ENCODE measurements at places on chromosomes 13 and 19.

DNA sequence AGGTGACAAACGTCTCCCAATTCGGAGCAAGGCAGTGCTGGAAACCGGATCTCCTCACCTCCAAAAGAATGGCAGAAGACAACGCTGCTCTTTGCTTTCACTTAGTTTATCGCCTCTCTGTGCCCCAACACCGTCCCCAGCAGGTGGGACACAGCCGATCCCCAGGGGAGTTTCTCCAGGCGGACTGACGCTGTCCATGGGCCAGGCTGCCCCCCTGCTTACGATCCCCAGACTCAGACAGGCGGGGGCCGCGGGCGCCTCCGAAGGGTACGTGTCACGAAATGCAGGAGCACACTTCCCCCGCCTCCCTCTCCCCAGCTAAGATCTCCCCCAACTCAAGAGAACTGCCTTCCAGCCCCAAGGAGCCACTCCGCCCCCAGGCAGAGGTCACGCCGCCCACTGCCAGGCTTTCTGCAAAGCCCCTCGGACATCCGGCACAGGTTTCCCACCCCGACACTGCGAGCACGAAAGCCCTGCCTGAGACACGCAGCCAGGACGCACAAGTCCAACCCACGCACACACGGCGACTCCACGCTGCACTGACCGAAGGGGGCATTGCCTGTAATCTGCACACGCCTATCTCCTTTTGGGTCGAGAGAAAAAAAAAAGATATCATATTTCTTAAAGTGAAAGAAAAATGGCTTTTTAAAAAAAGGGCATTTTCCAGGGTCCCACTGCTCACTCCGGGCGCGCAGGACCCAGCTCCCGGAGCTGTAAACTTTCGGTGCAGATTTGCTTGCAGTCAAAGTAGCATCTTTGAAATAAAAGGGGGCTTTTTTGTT, 2.0 kb downstream of the SPRY2 start:
- DNase-seq, result no peak
- no peaks in the 10 kb centered on the region for H3K36me3 ChIP-seq

DNA sequence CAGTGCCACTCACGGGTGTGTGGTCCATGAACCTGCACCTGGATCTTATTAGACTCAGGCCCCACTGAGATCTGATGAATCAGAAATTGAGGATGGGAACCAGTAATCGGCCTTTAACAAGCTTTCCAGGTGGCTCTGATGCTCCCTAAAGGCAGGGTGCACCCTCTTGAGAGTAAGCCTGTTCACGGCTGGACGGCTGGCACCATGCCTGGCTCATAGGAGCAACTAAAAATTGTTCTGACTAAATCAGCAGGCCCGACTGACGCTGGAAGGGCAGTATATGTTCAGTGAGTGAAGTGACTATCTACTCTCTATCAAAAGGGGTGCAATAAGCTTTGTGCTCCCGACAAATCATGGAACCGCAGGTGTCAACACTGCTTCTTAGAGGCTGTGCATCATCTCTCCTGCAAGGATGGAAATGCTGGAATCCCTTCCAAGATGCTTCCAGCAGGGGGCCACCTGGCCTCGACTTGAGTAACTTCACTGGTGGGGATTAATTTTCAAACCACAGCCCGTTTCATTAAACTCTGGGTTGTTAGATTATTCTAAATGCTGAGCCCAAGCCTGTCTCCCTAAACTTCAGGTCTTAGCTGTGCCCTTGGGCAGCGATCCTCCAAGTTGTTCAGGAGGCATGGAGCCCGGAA, 28.4 kb downstream of the TMTC4 start:
- H3K4me1 ChIP-seq, result no peaks in the 10 kb centered on the region
- H3K36me3 ChIP-seq, result peaks cover 26% of the 10 kb centered on the region
- H3K27me3 ChIP-seq, result no peaks in the 10 kb centered on the region
- H3K27ac ChIP-seq, result no peak overlapping the region
- no peak overlapping the region for H3K4me3 ChIP-seq

DNA sequence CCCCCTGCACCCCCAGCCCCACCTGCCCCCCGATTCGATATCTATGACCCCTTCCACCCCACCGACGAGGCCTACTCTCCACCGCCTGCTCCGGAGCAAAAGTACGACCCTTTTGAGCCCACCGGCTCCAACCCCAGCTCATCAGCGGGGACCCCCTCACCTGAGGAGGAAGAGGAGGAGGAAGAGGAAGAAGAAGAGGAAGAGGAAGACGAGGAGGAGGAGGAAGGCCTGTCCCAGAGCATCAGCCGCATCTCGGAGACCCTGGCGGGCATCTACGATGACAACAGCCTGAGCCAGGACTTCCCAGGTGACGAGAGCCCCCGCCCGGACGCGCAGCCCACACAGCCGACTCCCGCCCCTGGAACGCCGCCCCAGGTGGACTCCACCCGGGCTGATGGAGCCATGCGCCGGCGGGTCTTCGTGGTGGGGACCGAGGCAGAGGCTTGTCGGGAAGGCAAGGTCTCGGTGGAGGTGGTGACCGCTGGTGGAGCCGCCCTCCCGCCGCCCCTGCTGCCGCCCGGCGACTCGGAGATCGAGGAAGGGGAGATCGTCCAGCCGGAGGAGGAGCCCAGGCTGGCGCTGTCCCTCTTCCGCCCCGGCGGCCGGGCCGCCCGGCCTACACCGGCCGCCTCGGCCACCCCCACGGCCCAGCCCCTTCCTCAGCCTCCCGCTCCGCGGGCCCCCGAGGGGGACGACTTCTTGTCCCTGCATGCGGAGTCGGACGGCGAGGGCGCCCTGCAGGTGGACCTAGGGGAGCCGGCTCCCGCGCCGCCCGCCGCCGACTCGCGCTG, 9.2 kb downstream of the SCAF1 start:
- H3K27ac ChIP-seq, result no peak overlapping the region
- DNase-seq, result no peak
- H3K27me3 ChIP-seq, result no peaks in the 10 kb centered on the region
- peaks cover 54% of the 10 kb centered on the region for H3K36me3 ChIP-seq
- H3K4me1 ChIP-seq, result no peaks in the 10 kb centered on the region

DNA sequence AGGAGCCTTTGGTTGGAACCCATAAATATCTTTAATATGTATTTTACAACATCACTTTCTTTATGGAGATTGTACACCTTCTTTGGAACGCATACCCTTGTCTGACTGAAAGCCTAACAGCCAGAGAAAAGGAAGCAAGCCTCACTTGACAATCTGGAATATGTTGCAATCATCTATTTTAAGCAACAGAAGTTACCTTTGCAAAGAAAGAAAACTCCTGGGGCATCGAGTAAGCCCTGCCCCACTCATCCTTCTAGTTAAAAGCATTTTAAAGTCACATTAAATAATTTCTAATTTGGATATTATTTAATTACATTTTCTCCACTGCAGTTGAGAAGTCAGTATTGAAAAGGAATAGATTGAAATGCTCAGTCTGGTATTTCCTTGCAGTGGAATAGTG, 542.7 kb downstream of the MYO16 start:
- H3K27me3 ChIP-seq, result no peaks in the 10 kb centered on the region
- DNase-seq, result no peak
- no peak overlapping the region for H3K4me3 ChIP-seq

DNA sequence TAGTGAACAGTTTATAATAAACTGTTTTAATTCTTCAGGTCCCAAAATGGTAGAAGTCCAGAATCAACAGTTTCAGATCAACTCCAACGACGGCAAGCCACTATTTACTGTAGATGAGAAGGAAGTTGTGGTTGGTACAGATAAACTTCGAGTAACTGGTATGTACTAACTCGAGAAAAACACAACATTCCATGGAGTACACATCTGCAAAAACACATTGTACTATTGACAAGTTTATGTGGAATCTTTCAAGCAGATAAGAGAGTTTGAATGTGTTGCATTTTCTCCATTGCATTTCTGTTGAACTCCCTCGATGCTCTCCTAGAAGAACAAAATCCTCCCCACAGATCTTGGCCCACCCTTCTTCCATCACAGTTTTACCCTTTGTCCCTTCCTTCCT, 98.5 kb downstream of the SGCG start:
- no peak overlapping the region for H3K27ac ChIP-seq
- no peaks in the 10 kb centered on the region for H3K36me3 ChIP-seq
- DNase-seq, result no peak

- no peak for DNase-seq
- peaks cover 26% of the 10 kb centered on the region for H3K4me1 ChIP-seq
- H3K27ac ChIP-seq, result peak overlapping the region; percentile 56
- H3K4me3 ChIP-seq, result peak overlapping the region; percentile 64
- H3K27me3 ChIP-seq, result no peaks in the 10 kb centered on the region
- H3K36me3 ChIP-seq, result peaks cover 33% of the 10 kb centered on the region
These were observed 33.4 kb upstream of the GPR183 start for GRCh38 chr13:99340638-99341037.

- no peaks in the 10 kb centered on the region for H3K27me3 ChIP-seq
- no peak overlapping the region for H3K4me3 ChIP-seq
- no peak for DNase-seq
These were observed 4.5 kb downstream of the LACC1 start for GRCh38 chr13:43884222-43884621.

- no peak for DNase-seq
- H3K4me3 ChIP-seq, result no peak overlapping the region
- no peaks in the 10 kb centered on the region for H3K4me1 ChIP-seq
- H3K27me3 ChIP-seq, result peaks cover 3% of the 10 kb centered on the region
- H3K36me3 ChIP-seq, result no peaks in the 10 kb centered on the region
- no peak overlapping the region for H3K27ac ChIP-seq
These were observed 23.1 kb upstream of the COG3 start for GRCh38 chr13:45441633-45442032.

DNA sequence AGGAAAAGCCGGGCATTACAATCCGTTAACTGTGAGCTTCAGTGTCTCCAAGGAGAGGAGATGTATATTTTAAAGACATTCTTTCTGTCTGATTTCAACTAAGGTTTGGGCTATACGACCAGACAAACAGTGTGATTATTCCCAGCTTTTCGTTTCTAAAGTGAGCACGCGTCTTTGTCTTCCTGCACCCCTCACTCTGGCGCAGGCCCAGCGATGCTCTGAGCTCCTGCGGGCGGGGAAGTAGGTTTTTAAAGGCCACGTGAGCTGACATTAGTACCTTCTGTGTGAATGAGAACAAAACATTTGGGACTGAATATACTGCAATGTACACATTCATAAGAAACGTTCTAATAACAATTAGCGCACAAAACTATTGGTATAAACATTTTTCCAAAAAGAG, 15.3 kb upstream of the RANBP3 start:
- H3K4me3 ChIP-seq, result no peak overlapping the region
- no peak overlapping the region for H3K27ac ChIP-seq
- H3K4me1 ChIP-seq, result no peaks in the 10 kb centered on the region
- H3K36me3 ChIP-seq, result no peaks in the 10 kb centered on the region

GRCh38 chr13:97125810-97126738, 96.1 kb upstream of the MBNL2 start:
- no peaks in the 10 kb centered on the region for H3K36me3 ChIP-seq
- no peaks in the 10 kb centered on the region for H3K4me1 ChIP-seq
- no peaks in the 10 kb centered on the region for H3K27me3 ChIP-seq
- no peak overlapping the region for H3K4me3 ChIP-seq

DNA sequence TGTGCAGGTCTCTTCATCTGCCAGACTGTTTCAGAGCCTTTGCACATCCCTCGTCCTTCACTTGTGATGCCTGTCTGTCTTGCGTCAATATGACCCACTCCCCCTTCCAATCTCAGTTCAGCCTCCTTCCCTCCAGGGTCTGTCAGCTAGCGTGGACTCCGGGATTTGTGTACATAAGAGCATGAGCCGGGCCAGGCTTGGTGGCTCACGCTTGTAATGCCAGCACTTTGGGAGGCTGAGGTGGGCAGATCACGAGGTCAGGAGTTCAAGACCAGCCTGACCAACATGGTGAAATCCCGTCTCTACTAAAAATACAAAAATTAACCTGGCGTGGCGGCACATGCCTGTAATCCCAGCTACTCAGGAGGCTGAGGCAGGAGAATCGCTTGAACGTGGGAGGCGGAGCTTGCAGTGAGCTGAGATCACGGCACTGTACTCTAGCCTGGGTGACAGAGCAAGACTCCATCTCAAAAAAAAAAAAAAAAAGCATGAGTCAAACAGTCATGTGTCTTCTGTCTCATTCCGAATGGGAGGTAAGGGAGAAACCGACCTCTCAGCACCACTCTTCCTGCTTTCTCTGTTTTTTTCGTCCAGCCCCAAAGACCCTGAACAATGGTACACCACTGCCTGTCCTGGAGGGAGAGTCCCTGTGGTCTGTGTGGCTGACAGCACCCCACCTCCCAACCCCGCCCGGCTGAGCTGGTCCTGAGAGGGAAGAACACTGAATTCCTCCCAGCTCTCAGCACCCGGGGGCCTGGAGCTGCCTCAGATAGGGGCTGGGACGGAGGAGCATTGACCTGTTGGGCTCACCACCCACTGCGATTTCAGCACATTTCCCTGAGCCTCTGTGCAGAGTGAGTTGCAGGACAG, 2.4 kb upstream of the SIGLEC9 start:
- no peak overlapping the region for H3K4me3 ChIP-seq
- DNase-seq, result no peak
- no peak overlapping the region for H3K27ac ChIP-seq
- H3K27me3 ChIP-seq, result no peaks in the 10 kb centered on the region
- H3K36me3 ChIP-seq, result no peaks in the 10 kb centered on the region

DNA sequence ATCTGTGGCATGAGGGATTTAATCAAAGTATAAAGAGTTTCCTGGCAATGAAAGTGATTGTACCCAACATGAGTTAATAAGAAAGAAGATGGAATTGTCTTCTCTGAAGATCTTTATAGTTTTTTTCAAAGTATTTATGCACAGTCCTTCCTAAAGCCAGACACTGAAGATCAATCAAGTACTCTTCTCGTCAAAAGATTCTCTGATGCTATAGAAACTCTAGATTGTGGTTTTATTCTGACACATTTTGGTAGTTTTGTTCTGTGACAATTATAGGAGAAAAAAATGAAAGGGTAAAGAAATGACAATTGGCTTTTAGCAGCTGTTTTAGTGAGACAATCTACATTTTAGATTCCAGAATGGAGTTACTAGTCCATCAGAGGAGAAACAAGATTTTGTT, 10.4 kb upstream of the ENOX1 start:
- H3K4me3 ChIP-seq, result no peak overlapping the region
- no peaks in the 10 kb centered on the region for H3K36me3 ChIP-seq
- no peaks in the 10 kb centered on the region for H3K4me1 ChIP-seq
- no peaks in the 10 kb centered on the region for H3K27me3 ChIP-seq
- peak; percentile 23 for DNase-seq

- DNase-seq, result no peak
- no peak overlapping the region for H3K4me3 ChIP-seq
- no peaks in the 10 kb centered on the region for H3K36me3 ChIP-seq
- no peak overlapping the region for H3K27ac ChIP-seq
These were observed 237.9 kb downstream of the NALCN start for GRCh38 chr13:101178406-101178805.

GRCh38 chr13:100838387-100838786, 163.8 kb upstream of the TMTC4 start:
- H3K27me3 ChIP-seq, result peaks cover 3% of the 10 kb centered on the region
- no peaks in the 10 kb centered on the region for H3K36me3 ChIP-seq
- DNase-seq, result no peak

Data from CD4-positive, CD25-positive, alpha-beta regulatory T cell (primary cell).